ENCODE measurements at places on chromosomes 12 and 14.

DNA sequence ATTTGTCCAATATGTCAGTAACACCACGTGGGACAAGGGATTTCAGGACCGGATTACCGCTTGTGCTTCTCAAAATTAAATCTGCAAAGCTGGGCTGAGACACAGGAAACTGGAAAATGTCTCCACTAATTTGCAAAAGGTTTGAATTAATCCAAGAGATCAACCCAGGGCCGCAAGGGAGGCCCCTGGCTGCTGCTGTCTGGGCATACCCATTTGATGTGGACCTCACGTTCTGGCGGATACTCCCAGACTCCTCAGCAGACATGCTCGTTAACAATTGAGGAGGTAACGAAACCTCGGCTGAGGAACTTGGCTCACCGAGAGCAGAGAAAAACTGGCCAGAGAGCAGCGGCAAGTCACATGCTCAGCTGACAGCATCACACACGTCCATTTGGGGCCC, 180.6 kb downstream of the SLC15A4 start:
- DNase-seq, result no peak

DNA sequence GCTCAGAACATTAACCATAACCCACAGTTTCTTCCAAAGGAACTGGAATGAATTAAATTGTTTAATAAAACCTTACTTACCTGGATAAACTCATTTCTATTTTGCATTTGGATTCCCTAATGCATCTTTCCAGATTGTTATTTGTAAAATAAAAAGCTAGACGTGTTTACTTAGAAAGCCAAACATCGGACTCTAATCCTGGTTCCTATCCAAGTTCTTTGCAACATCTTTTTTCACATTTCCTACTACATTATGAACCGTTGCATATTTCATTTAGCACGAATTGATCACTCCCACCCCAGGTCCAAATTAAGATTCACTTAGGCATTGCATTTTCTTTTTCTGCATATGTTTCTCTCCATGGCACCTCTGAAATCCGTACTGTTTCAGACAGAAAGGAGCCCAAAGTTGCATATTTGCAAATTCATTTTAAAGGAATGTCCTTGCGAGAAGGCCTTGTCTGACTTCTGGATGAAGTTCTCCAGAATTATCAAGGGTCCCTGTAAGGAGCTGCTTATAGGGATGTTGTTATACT, 164.4 kb upstream of the GSC start:
- no peak for DNase-seq

- DNase-seq, result no peak
These were observed 15.1 kb upstream of the DRAM1 start for GRCh38 chr12:101862245-101862644.

- no peak for DNase-seq
These were observed 428.3 kb downstream of the DIO2 start for GRCh38 chr14:79783041-79783440.

GRCh38 chr12:107622001-107622400, 63.6 kb upstream of the PWP1 start:
- no peak for DNase-seq

Measured in Right ventricle myocardium superior (tissue), 1 donor.